NCI-H524 (cell line): ENCODE measurements at places on chromosomes 4 and X.

DNA sequence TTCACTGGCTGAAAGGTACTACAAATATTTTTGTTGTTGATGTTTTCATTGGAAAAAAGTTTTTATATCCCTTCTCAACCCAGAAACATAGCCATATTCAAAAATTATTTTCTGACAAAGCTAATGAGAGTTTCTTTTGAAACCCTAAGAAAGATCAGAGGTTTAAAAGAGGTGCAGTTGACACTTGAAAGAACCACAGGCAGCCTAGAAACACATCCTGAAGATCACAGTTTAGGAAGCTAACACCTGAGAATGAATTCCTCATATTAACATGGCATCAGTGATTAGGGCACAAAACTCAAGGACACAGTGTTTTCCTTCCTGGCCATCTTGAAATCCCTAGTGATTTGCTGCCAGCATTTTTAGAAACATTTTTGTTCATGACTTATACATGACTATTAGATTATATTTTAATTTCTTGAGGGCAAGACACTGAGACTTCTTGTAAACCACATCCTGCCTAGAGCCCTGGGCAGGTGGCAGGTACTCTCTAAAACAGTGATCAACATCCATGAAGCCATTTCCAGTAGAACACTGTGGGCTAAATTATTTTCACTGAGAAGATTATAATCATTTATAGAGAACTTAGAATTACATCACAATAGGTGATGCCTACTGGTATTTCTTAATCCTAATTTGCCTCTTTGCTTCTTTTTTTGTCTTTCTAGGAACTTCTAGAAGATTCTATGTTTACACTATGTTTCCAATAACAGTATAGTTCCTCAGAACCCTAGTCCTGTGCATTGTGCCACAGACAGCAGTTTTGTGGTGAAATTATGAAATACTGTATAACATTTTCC, 80.0 kb downstream of the ARSJ start:
- no peak for DNase-seq

GRCh38 chr4:23930750-23931488, 41.1 kb upstream of the PPARGC1A start:
- no peak for DNase-seq

- no peak for DNase-seq
These were observed 377.5 kb downstream of the CENPC start for GRCh38 chr4:67167849-67168248.

DNA sequence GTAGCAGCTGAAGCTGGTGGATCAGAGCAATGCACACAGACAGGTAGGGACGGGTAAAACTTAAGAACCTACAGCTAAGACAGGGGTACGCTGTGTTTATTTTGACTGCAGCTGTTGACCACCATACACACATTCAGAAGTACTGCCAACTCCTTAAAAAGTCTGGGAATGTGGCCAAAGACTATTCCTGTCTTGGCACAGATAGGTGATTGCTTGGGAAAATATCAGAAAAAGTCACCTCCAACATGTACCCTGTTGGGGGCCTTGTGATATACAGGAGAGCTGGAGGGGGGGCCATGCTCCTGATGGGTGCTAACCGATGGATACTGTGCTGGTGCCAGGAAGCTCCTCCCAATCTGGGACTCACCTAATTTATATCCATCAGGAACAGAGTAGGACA, 121.2 kb downstream of the VCX2 start:
- DNase-seq = no peak
